Calu3 (cell line): ENCODE measurements at places on chromosomes 1 and 21. TPM values are rescaled to one million over a fixed set of nuclear protein-coding genes. Genes with fewer than 3 reads are reported as not detected.

The SYF2 gene
- 24.3 and 28.2 TPM in 2 replicates for total RNA-seq

The PCP4L1 gene
- total RNA-seq: not detected in 2 replicates

The ARHGEF16 gene
- total RNA-seq: 24.2 and 28.0 TPM in 2 replicates

The CDC7 gene
- total RNA-seq: 15.6 and 16.0 TPM in 2 replicates

The ELAPOR1 gene
- 0.45 TPM in 1 of 2 replicates, not detected in the other for total RNA-seq

The TSSK3 gene
- 1.8 and 5.1 TPM in 2 replicates for total RNA-seq

The KIF14 gene
- 17.2 and 20.7 TPM in 2 replicates for total RNA-seq
